A673 (cell line): ENCODE measurements at places on chromosomes 6 and 20.

- no peak overlapping the region for H3K4me3 ChIP-seq
- H3K27me3 ChIP-seq = no peaks in the 10 kb centered on the region
- no peak overlapping the region for H3K27ac ChIP-seq
- H3K4me1 ChIP-seq = peaks cover 4% of the 10 kb centered on the region
Observed at GRCh38 chr6:110216140-110216539, 35.9 kb downstream of the CDC40 start.

DNA sequence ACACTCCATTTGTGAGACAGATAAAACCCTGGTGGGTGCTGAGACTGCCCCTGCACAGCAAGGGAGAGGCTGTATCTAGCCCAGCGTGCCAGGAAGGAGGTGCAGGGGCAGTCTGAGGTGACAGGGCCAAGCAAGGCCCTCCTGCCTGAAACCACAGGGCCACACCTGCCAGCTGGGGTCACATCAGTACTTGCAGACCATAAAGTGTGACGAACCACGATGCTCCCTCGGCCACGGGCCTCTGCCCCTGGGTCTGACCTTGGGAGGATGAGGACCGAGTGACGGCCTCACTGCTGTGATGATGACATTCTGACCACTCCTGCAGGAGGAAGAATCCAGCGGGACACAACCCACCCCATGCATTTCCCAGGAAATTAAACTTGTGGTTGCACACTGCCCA lies 75.1 kb downstream of the NINL start:
- no peak for DNase-seq
- H3K27me3 ChIP-seq = no peaks in the 10 kb centered on the region
- no peak overlapping the region for H3K4me3 ChIP-seq
- H3K27ac ChIP-seq = no peak overlapping the region
- H3K4me1 ChIP-seq = no peaks in the 10 kb centered on the region
- peaks cover 60% of the 10 kb centered on the region for H3K36me3 ChIP-seq

DNA sequence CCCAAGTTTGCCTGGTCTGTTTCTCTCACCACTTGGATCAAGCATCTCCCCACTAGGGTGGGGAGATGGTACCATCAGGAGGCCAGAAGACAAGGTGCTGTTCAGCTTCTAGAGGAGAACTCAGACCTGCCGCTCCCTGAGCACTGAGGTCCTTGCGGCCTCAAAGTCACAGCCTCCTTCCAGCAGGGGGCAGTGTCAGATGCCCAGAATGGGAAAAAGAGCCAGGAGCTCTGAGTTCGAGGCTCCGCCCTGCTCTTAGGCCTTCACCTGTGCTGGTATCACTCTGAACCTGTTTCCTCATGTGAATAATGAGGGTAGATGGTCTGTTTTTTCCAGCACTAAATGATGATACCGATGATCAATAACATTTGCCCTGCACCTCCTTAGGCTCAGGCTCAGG lies 68.7 kb downstream of the TOX2 start:
- H3K27me3 ChIP-seq = no peaks in the 10 kb centered on the region
- no peaks in the 10 kb centered on the region for H3K36me3 ChIP-seq
- H3K4me3 ChIP-seq = no peak overlapping the region

- no peaks in the 10 kb centered on the region for H3K36me3 ChIP-seq
- no peak overlapping the region for H3K4me3 ChIP-seq
- DNase-seq = no peak
- H3K27ac ChIP-seq = no peak overlapping the region
- H3K4me1 ChIP-seq = no peaks in the 10 kb centered on the region
Observed at GRCh38 chr6:156699017-156699421, 78.2 kb upstream of the ARID1B start.

- no peak overlapping the region for H3K27ac ChIP-seq
- no peak for DNase-seq
- no peaks in the 10 kb centered on the region for H3K36me3 ChIP-seq
- no peak overlapping the region for H3K4me3 ChIP-seq
- H3K27me3 ChIP-seq = no peaks in the 10 kb centered on the region
Observed at GRCh38 chr20:46963196-46963529, 68.5 kb downstream of the EYA2 start.

DNA sequence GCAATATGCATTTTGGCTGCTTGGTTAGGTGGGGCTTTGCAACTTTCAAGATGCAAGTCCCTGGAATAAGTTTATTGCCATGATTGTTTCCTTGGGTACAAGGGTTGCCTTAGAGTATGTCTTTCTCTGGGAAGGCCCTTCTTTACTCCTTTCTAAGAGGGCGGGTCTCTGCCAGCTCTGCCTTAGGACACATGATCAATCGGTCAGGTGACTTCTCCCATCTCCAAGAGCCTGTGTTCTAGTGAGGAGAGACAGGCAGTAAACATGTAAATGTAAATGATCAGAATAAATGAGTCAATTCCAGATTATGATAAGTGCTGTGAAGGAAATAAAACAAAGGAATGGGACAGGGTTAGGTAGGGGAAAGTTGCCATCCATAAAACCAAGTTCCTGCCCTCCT lies 43.2 kb upstream of the BCAS1 start:
- H3K4me3 ChIP-seq = no peak overlapping the region
- H3K4me1 ChIP-seq = no peaks in the 10 kb centered on the region
- no peaks in the 10 kb centered on the region for H3K27me3 ChIP-seq
- DNase-seq = no peak

DNA sequence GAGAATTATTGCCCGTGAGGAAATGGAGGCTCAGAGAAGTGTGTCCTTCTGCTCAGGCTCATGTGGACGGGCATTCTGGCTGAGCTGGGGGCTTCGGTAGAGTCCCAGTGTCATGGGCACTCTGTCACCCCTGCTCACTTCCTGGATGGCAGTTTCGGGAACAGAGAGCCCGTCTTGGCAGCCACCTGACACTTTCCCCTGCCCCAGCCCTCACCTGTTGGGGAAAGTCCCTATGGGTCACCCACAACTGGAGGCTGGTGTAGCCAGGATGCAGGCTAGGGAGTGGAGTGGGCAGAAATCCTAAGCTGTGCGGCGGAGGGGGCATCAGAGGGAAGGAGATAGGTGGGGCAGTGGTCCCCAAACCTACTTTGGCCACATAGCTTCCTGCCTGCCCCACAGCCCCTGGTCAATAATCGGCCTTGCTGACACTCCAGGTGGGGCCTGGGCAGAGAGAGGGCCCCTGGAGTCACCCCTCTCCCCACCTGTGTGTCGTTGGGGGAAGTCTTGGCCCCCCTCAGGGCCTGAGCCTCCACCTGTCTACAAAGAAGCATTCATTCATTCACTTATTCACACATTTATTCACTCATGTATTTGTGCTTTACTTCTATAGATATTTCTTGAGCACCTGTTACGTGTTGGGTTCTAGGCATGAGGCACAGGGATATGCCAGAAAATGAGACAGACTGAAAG lies 40.5 kb downstream of the SNAI1 start:
- no peak for DNase-seq
- H3K27me3 ChIP-seq = no peaks in the 10 kb centered on the region
- H3K27ac ChIP-seq = no peak overlapping the region
- H3K36me3 ChIP-seq = no peaks in the 10 kb centered on the region

DNA sequence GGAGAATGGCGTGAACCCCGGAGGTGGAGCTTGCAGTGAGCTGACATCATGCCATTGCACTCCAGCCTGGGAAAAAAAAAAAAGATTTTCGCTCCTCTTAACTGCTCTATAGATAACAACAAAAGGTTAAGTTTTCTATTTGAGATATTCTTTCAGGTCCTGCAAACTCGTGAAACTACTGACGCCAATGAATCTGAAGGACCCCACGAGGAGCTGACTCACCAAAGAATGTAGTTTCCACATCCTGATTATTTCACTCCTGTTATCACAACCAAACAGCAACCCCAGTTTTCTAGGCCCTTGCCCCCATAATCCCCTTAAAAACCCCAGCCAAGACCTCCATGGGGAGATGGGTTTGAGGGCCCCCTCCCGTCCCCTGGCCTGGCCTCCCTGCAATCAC lies 58.7 kb downstream of the OTOR start:
- H3K27me3 ChIP-seq = no peaks in the 10 kb centered on the region
- H3K4me1 ChIP-seq = peaks cover 28% of the 10 kb centered on the region
- H3K4me3 ChIP-seq = no peak overlapping the region
- no peak overlapping the region for H3K27ac ChIP-seq

- no peak overlapping the region for H3K27ac ChIP-seq
- H3K4me1 ChIP-seq = peaks cover 24% of the 10 kb centered on the region
- H3K36me3 ChIP-seq = no peaks in the 10 kb centered on the region
- DNase-seq = no peak
Observed at GRCh38 chr6:84052883-84053241, 19.3 kb downstream of the MRAP2 start.

GRCh38 chr20:57451431-57451794 lies 60.2 kb downstream of the RBM38 start:
- H3K27me3 ChIP-seq = no peaks in the 10 kb centered on the region
- H3K4me1 ChIP-seq = no peaks in the 10 kb centered on the region
- DNase-seq = no peak
- no peak overlapping the region for H3K4me3 ChIP-seq
- H3K27ac ChIP-seq = no peak overlapping the region

DNA sequence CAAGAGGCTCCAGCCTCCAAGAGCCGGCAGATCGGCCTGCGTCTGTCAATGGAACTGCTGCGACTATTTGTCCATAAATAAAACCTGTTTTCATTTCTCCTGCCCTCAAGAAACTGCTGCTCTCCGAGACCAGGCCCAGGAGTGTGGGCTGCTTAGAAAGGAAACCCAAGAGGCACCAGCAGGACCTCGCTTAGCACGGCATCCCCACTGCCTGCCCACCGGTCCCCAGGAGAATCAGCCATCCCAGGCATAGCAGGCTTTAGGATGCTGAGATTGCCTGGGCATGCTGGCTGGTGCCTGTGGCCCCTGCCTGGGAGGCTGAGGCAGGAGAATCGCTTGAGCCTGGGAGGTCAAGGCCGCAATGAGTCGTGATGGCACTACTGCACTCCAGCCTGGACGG lies 17.6 kb downstream of the NTSR1 start:
- DNase-seq = no peak
- H3K27me3 ChIP-seq = no peaks in the 10 kb centered on the region
- H3K27ac ChIP-seq = no peak overlapping the region
- H3K4me3 ChIP-seq = no peak overlapping the region

DNA sequence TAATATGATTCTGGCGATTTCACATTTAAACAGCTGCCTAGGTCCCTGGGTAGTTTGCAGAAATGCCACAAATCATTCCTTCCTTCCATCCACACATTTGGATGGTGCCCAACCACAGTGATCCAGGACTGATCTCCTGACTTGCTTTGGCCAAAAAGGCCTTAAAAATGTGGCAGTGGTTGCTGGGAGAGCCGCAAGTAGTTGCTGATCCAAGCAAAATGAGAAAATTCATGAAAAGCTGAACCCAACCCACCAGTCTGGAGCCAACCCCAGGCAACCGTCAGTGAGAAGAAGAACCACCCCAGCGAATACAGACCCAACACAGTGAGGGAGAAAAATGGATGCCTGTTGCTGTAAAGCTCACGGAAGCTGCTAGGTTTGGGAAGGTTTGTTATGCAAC lies 25.1 kb downstream of the RALGAPA2 start:
- no peak for DNase-seq
- no peak overlapping the region for H3K4me3 ChIP-seq
- no peaks in the 10 kb centered on the region for H3K36me3 ChIP-seq
- H3K27ac ChIP-seq = no peak overlapping the region
- peaks cover 7% of the 10 kb centered on the region for H3K4me1 ChIP-seq

DNA sequence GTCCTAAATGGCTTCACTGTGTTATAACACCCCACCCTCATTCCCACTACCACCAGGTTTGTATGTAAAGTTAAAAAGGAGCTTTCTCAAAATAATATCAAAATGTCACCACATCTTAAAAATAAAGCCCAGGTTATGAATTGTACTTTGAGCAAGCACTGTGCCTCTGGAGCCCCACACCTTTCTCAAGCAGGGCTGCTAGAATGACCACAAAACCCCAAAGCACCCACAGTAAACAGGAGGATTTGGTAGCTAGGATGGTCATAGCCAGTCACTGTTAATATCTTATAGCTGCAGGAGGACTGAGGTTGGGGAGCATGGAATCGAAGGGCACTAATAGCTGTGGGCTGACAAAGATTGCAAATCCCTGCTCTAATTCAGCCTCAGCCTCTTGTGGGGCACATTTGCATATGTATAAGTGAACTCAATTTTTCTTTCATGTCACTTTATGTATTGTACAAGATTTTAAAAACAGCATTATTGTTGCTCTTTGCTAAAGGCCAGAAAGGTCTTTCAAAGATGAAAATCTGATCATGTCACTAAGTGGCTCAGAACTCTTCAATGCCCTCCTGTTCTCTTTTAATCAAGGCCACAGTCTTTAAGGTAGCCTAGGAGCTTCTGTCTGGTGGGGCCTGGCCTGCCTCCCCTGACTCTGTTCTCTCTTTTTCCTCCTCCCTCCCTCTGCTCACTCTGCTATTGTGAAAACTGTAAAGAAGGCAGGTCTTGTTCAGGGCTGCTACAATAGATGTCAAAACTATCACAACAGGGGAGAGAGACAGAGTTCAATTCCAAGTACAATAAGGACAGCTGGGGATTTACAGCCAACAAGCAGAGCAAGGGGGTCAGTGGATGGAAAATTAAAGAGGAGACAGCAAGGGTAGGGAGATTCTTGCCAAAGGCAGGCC lies 101.6 kb downstream of the TMEM200A start:
- no peak overlapping the region for H3K4me3 ChIP-seq
- no peak for DNase-seq
- H3K36me3 ChIP-seq = no peaks in the 10 kb centered on the region
- no peaks in the 10 kb centered on the region for H3K4me1 ChIP-seq
- no peak overlapping the region for H3K27ac ChIP-seq

DNA sequence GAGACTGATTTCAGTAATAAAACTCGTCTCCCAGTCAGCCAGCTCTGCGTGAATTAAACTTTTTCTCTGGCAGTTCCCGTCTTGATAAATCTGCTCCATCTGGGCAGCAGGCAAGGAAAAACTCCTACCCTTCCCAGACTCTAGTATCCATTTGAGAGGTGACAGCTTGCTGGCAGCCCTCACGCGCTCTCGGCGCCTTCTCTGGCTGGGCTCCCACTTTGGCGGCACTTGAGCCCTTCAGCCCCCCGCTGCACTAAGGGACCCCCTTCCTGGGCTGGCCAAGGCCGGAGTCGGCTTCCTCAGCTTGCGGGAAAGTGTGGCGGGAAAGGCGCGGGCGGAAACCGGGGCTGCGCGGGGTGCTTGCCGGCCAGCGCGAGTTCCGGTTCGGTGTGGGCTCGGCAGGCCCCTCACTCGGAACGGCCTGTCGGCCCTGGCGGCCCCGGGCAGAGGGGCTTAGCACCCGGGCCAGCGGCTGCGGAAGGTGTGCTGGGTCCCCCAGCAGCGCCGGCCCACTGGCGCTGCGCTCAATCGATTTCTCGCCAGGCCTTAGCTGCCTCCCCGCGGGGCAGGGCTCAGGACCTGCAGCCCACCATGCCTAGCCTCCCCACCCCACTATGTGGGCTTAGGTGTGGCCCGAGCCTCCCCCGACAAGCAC lies 21.8 kb upstream of the GMPR start:
- H3K27me3 ChIP-seq = no peaks in the 10 kb centered on the region
- H3K4me1 ChIP-seq = no peaks in the 10 kb centered on the region
- H3K4me3 ChIP-seq = no peak overlapping the region
- no peaks in the 10 kb centered on the region for H3K36me3 ChIP-seq
- no peak overlapping the region for H3K27ac ChIP-seq
